Bone marrow (tissue), 2 donors: ENCODE measurements at places on chromosomes 6 and 20.

DNA sequence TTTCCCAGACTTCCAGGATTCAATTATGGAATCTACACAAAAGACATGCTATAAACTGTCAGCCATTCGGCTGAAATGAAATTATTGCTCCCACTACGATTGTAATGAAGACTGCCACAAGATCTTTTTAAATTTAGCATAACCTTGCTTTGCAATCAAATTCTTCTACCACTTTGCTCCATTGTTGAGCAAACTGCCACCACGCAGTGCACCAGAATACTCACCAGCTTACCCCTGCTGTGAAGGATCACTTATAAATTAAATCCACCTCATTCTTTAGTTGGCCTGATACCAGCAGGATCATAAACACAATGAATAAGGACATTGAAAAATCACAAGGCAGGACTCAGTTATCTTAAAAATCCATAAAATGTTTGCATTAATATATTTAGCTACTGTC, 151.8 kb upstream of the PRND start:
- DNase-seq, result no peak

DNA sequence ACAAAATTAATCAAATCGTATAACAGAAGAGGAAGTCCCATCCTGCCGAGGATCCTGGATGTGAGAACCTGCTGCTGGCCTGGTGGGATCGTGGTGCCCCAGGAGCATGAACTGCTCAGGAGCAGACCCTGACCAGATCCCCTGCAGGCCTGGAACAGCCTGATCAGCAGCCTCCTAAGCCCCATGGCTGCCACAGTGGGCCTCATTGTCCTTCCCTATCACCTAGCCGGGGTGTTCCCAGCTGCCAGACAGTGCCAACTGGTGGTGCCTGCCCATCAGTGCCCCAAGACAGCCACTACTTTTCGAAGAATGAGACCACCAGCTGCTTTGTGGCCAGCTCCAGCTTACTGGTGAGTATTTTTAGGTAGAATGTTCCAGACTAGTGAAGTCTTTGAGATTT, 19.6 kb upstream of the MAS1L start:
- no peak for DNase-seq

DNA sequence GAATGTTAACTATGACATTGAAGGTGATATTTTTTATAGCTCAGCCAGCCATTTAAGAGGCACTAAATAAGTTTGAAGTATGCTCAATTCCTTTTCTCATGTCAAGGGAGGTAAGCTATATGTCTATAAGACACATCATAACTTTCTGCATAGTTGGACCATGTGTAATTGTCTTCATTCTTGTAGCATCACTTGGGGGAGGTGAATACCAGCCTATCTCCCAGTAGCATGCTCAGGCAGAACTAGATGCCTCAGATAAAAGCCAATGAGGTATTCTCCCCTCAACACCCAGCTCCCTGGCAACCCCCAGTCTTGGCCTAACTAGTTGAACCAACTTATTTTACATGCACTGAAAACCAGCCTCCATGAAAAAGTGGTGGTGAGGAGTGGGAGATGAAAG, 158.3 kb upstream of the JAG1 start:
- no peak for DNase-seq

- no peak for DNase-seq
Observed at GRCh38 chr6:14192216-14192788, 74.7 kb downstream of the CD83 start.

DNA sequence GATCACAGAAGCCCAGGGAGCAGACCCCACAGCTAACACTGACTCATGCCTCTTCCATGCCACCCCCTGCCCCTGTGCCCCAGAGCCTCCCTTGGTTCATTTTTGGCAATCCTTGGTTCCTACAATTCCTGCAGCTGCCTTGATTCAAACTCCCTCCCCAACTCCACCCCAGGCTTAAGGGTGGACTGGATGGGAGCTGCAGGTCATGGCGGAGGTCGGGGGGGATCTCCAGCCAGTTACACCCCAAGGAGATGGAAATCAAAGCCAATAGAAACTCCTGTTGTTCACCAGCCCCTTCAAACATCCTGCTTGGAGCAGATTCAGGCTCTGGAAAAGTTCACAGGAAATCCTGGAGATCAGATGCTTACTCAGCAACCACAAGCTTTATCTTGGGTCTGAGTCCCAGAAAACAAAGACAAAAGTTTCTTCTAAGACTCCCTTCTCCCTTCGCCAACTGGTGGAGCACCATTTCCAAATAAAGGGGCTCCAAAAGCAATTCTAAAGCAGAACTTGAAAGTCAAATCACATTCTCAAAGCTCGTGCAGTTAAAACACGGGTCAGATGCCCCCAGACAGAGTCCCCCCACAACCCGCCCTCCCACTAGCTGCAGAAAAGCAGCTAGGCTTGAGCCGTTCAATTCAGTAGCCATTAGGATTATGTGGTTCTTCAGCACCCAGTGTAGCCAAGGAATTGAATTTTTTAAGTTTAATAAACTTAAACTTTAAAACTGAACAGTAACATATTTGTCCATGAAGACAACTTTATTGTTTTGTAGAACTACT, 149.5 kb downstream of the ANKRD60 start:
- DNase-seq, result no peak

DNA sequence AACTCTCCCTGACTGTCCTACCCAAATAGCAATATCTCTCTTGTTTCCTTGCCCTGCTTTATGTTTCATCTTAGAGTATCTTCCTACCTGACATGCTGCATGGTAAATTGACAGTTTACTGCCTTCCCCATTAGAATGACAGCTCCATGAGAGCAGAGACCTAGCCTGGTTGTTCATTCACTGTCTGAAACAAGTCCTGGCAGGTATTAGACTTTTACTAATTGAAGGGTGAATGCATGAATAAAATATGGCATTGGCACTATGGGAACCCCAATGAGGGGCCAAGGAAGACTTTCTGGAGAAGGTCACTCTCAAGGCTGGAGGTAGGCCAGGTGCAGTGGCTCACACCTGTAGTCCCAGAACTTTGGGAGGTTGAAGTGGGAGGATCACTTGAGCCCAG, 3.8 kb upstream of the CITED2 start:
- no peak for DNase-seq

GRCh38 chr6:33996120-33996475, 149.8 kb downstream of the GRM4 start:
- DNase-seq, result no peak

DNA sequence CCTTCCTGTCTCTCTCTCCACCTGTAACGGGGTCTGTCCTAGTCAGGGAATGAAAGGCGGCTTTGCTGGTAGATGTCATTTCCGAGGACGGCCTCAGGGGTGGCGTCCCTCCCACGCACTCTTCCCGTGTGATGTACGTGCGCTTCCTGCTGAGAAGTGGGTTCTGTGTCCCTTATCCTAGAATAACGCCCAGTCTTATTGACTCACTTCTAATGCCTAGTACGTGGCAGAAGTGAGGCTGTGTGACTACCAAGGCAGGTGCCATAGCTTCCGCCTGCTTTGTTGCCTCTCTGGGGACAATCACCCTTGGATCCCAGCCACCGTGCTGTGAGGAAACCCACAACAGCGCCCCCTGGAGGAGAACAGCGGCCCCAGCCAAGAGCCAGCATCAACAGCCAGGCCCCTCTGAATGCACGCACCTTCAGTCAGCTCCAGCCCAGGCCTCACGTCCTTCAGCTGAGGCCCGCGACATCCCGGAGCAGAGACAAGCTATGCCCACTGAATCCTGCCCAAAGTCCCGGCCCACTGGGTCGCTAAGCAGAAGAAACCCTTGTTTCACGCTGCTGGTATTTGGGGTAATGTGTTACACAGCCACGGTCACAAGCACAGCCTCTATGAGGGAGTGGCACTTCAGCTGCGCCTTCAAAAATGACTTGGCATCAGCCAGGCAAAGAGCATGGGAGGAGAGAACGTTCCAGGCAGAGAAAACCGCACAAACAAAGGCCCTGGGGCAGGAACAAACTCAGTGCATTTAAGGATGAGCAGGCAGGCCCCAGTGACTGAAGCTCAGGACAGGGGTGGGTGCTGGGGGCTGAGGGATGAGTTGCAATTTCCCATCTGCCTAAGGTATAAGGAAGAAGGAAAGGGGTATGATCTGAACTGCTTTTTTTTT, 224.2 kb downstream of the NFATC2 start:
- DNase-seq, result peak; percentile 1

GRCh38 chr20:32493356-32493755, 91.8 kb downstream of the NOL4L start:
- no peak for DNase-seq

- DNase-seq, result no peak
Observed at GRCh38 chr20:688809-689212, 13.2 kb upstream of the SCRT2 start.
